ENCODE measurements at places on chromosomes 2 and 18.

GRCh38 chr2:8332646-8333045 is 349.2 kb upstream of the ID2 start:
- DNase-seq, result no peak

- DNase-seq, result no peak
Measured at GRCh38 chr2:78561876-78562275, 463.6 kb upstream of the REG3G start.

- DNase-seq, result no peak
Measured at GRCh38 chr18:58653814-58654509, 17.3 kb upstream of the MALT1 start.

DNA sequence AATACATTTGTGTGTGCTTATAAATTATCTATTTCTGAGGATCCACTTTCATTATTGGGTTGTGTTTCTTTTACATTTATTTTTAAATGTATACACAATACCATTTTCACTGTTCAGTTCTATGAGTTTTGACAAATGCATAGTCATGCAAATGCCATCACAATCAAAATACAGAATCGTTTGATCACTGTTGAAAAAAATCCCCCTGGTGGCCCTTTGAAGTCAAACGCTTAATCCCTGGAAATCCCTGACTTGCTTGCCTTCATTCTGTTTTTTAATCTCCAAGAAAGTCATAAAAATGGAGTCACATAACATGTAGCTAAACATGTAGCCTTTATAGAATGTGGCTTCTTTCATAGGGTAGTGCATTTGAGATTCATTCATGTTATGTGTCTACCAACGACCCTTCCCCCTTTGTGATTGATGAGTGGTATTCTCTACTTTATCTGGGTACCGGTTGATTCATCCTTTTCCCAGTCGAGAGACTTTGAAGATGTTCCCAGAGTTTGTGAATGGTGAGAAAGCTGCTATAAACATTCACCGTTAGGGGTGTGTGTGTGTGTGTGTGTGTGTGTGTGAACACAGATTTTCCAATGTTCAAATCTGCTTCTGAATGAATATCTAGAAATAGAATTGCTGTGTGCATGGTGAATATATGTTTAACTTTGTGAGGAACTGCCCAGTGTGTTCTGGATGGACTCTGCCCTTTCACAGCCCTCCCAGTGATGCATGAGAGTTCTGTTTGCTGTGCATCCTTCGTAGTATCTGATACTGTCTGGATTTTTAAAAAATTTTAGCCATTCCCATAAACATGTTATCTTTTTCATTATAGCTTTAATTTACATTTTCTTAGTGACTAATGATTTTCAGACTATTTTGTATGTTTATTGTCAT is 173.6 kb downstream of the GALR1 start:
- no peak for DNase-seq

DNA sequence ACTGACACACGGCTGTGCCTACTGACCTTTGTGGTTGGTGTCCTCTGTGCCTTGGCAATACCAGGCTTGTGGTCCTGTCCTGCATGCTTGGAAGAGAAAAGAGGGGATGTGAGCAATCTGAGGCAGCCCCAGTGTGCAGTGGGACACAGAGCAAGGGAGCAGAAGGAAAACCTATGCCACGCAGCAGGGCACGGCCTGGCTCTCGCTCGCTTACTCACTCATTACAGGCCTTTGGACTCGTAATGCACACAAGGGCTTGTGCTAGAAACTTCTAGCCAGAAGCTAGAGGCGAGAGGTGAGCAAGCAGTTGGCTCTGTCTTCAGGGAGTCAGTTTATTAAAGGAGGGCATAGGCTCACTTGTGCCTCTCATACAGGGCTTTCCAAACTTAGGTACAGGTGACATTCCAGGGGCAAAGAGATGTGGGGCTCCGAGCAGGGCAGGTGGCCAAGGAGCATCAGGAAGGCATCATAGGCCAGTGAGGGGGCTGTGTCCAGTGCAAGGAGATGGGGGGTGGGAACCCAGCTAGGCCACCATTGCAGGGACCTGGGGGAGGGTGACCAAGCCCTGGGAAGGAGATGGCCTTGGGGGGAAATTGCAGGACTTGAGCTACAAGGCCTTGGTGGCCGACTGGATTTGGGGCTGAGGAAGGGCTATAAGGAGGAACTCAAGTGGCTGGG is 100.8 kb downstream of the DYSF start:
- no peak for DNase-seq

GRCh38 chr2:11187083-11187619 is 31.9 kb downstream of the SLC66A3 start:
- no peak for DNase-seq

- no peak for DNase-seq
Measured at GRCh38 chr2:161234627-161235026, 73.6 kb upstream of the PSMD14 start.

GRCh38 chr2:143263066-143263625 is 133.9 kb downstream of the ARHGAP15 start:
- no peak for DNase-seq

DNA sequence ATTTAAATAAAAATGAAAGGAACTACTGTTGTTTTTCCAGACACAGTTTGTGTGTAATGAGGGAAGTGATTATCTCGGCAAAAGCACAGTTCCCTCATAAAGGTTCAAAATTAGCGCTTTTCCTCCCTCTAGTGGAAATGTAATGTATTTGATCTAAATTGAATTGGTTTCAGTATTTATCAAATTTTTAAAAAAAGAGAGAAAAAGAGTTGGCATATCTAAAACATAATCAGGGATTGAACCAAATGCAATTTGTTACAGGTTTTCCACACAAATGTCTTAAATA is 37.5 kb downstream of the CMPK2 start:
- DNase-seq, result no peak

GRCh38 chr2:34368304-34368703 is 769.2 kb upstream of the FAM98A start:
- DNase-seq, result no peak

DNA sequence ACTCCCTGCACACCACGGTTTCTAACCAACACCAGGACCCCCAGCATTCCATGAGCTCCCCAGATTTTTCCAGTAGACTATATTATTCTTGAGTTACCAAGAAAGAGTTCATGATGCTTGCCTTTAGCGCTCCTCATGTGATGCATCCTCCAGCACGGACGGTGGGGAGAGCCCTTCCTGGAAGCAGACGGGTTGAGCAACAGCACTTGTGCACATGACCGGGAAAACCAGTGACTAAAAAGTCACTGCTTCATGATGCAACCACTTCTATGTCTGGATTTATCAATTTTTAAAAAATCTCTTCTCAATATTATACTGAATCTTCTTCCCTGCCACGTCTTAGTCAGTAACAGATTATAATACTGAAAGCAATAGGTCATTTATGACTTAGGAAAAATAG is 20.4 kb upstream of the DOK6 start:
- DNase-seq, result no peak

GRCh38 chr2:53896864-53897263 is 37.1 kb upstream of the GPR75 start:
- DNase-seq, result no peak

DNA sequence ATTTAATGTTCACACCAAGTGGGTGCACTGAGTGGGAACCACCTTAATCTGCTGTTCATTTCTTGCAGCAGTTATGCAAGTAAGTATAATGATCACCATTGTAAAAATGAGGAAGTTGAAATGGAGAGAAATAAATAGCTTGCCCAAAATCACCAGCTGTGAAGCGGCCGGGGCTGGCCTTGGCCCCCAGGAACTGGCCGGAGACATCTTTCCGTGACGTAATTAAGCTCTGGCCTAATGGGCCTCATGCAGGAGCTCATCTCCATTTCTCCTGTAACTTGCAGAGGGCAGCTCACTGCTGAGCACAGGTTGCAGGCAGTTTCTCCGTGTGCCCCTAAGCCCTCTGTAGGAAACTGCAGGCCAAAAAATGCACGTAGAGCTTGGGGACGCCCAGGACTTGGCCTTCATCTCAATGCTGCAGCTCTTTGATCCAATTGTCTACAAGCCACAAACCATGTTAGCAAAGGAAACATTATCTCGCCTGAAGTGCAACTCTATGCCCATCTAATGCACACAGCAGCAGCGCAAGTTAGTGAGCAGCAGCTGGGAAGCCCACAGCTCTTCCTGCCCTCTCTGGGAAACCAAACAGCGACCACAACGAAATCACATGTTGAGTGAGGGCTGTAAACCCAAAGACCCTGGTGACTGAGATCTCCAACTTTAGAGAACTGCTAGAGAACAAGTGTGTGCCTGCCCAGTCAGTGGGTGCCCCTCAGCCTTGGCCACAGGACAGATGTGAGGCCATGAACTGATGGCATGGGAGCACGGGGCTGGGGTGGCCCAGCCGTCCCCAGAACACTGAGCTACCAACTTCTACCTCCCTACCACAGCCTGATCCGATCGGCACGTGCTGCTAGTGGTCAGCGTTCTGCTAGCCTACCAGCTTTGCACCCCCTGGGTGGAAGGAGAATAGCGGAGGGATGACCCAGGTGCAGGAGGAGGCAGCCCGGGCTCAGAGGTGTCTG is 28.8 kb downstream of the APCDD1 start:
- DNase-seq, result no peak

GRCh38 chr2:216596236-216596979 is 36.8 kb upstream of the IGFBP2 start:
- DNase-seq, result no peak

DNA sequence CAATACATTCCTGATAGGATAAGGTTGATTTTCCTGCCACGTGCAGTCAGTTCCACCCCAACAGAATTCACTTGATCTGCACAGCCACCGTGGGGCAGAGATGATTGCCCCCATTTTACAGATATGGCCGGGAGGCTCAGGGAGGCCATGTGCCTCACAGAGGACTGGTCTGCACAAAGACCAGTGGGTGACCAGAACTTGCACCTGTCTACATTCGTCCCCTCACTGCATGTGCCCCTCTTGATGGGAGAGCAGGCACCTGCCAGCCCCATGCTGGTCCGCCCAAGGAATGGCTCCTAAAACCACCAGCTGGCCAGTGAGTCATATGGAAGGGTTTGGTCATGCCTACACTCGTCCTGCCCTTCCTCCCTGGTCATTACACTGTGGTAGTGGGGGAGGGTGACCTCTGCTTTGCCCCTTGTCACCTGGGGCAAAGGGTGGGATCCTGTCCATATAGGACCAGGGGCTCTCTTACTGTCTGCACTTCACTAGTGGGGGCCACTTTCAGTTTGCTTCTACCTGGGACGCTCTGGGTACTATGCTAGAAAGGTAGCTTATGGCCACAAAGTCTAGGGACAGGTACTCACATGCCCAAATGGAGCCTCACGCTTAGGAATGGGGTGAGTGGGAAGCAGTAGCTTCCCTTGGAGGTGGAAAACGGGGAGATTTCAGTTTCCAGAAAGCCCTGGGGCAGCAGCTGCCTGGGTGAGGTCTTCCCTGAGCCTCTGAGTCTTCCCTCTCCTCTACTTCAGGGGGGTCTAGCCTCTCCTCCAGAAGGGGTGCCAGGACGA is 14.7 kb downstream of the RRM2 start:
- DNase-seq, result no peak

- no peak for DNase-seq
Measured at GRCh38 chr2:233929352-233930022, 12.3 kb downstream of the TRPM8 start.

Measured in hypothalamus (tissue), 51 donors.